Stimulated activated CD4-positive, alpha-beta T cell treated with anti-CD3 and anti-CD28 coated beads, Interleukin-4, amount 100 ng/mL, for 4 hours (primary cell): ENCODE measurements at places on chromosomes 7 and 10.

GRCh38 chr7:332646-333392, 42.8 kb downstream of the FOXL3 start:
- DNase-seq = peak; percentile 98

DNA sequence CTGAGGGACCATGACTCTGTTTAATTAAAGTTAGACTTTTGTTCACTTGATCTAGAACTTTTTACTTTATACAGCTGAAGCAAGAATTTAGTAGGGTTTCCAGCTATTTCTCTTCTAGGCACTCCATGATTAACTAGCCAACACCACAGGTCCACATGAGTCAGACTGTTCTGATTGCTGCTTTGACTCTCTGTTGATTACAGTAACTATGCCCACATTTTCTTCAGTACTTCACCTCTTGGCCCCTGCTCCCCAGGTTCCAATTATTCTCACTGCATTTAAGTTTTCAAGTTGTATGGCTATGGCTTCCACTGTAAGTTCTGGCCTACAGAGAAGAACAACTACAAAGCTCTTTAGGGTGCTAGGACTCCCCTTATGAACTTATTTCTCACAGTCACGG, 737.2 kb upstream of the IGFBP3 start:
- DNase-seq = no peak

GRCh38 chr7:42082144-42082543, 154.9 kb downstream of the GLI3 start:
- DNase-seq = no peak

GRCh38 chr10:14648005-14648765, 126.5 kb downstream of the FAM107B start:
- DNase-seq = peak; percentile 39

GRCh38 chr10:79190740-79191261, 122.0 kb downstream of the ZMIZ1 start:
- no peak for DNase-seq

DNA sequence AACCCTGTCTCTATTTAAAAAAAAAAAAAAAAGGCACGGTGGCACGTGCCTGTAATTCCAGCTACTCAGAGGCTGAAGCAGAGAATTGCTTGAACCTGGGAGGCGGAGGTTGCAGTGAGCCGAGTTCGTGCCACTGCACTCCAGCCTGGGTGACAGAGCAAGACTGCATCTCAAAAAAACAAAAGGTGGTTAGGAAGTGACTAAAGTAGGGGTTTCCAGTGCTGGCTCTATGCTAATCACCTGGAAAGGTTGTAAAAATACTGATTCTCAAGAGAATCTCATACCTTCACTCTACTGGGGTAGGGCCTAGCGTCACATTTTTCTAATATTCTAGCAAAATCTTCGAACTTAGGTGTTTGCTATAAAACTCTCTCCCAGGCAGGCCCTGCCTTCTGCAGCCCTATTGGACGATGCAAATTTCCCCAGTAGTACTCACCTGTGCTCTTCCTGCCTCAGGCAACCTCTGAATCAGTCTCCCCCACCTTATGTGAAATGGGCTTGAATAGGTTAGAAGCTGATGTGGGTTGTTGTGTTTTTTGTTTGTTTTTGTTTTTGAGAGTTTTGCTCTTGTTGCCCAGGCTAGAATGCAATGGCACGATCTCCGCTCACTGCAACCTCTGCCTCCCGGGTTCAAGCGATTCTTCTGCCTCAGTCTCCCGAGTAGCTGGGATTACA, 3.5 kb downstream of the ZP3 start:
- no peak for DNase-seq

- DNase-seq = no peak
Measured at GRCh38 chr7:35729061-35729783, 34.3 kb upstream of the HERPUD2 start.

DNA sequence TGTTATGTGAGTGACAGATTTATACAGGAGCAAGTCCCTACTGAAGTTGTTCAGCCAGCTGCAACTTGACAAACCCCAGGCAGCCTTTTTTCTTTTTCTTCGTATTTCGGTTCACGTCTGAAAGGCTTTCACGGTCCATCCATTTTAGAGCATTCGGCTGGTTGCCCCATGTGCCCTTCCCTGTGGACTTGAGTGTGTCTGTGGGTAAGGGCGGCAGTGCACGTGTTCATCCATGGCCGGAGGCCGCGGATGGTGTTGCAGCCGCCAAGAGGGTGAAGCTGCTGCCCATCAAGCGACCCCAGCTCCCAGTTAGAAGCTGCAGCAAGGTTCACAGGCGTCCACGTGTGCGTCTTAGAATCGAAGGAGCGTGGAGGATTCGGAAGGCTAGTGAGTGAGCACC, 35.9 kb downstream of the PPP2R2D start:
- DNase-seq = no peak

GRCh38 chr10:103184615-103185014, 8.5 kb downstream of the NT5C2 start:
- no peak for DNase-seq

DNA sequence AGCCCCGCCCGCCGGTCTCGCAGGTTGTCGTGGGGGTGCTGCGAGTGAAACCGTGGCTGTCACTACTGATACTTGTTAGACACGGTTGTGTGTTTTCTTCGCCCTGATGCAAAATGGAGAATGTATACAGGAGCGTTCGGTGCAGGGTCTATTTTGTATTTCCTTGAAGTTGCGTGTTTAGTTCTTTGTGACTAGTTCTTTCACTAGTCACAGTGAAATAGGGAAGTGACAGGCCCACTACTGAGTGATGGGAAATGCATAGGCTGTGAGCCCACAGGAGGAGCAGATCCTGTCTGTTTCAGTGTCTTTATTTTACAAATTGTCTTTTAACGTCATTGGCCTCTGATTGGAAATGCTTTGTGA, 675 bp downstream of the ABRAXAS2 start:
- DNase-seq = no peak
